ENCODE measurements at places on chromosomes 6 and 20. TPM values are rescaled to one million over a fixed set of nuclear protein-coding genes. Genes with fewer than 3 reads are reported as not detected.

SRMS gene
- not detected for total RNA-seq

RAMACL gene
- total RNA-seq: 1.3 TPM

CALHM5 gene
- total RNA-seq: 1.8 TPM

MYL9 gene
- total RNA-seq: 1,247 TPM
